ENCODE measurements at places on chromosomes 2 and 18.

DNA sequence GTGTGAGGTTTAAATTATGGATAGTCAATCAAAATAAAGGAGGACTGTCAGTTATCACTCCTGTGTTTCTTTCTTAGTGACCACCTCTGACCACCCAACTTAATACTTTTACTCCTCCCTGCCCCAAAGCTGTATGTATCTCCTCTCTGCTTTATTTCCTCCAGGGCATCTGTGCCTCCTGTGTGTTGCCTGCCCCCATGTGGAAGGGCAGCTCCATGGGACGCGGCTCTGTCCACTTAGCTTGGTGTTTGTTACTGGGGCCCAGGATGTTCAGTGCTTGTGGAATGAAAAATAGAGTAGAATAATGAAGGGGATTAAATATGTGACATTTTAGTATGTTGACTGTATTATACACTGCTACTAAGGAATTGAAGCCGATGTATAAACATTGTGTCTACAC lies 9.8 kb downstream of the ACP1 start:
- H3K4me1 ChIP-seq, result peaks cover 23% of the 10 kb centered on the region
- no peak for DNase-seq
- peaks cover 64% of the 10 kb centered on the region for H3K36me3 ChIP-seq
- H3K27ac ChIP-seq, result no peak overlapping the region

DNA sequence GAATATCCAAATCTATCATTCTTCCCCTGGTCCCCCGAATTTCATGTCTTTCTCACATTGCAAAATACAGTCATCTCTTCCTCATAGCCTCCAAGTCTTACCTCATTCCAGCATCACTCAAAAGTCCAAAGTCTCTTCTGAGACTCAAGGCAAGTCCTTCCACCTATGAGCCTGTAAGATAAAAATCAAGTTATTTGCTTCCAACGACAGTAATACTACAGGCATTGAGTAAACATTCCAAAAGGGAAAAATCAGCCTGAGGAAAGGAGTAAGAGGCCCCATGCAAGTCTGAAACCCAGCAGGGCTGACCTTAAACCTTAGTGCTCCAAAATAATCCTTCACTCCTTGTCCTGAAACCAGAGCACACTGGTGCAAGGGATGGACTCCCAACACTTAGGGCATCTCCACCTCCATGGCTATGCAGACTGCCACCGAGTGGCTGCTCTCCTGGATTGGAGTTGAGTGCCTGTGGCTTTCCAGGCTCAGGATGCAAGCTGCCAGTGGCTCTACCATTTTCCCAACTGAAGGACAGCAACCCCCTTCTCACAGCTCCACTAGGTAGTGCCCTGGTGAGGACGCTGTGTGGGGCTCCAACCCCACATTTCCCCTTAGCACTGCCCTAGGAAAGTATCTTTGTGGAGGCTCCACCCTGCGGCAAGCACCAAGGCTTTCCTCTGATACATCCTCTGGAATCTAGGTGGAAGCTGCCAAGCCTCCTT lies 16.3 kb downstream of the DTNA start:
- H3K36me3 ChIP-seq, result no peaks in the 10 kb centered on the region
- peaks cover 2% of the 10 kb centered on the region for H3K27me3 ChIP-seq
- H3K4me3 ChIP-seq, result no peak overlapping the region
- no peaks in the 10 kb centered on the region for H3K4me1 ChIP-seq
- DNase-seq, result no peak

GRCh38 chr2:23536326-23536725 lies 151.3 kb downstream of the KLHL29 start:
- H3K4me3 ChIP-seq, result no peak overlapping the region
- peaks cover 29% of the 10 kb centered on the region for H3K4me1 ChIP-seq
- no peak for DNase-seq
- H3K27ac ChIP-seq, result no peak overlapping the region
- no peaks in the 10 kb centered on the region for H3K27me3 ChIP-seq

GRCh38 chr2:211367711-211368110 lies 811.3 kb downstream of the CPS1 start:
- DNase-seq, result no peak
- no peak overlapping the region for H3K27ac ChIP-seq
- no peaks in the 10 kb centered on the region for H3K27me3 ChIP-seq
- H3K4me1 ChIP-seq, result no peaks in the 10 kb centered on the region

DNA sequence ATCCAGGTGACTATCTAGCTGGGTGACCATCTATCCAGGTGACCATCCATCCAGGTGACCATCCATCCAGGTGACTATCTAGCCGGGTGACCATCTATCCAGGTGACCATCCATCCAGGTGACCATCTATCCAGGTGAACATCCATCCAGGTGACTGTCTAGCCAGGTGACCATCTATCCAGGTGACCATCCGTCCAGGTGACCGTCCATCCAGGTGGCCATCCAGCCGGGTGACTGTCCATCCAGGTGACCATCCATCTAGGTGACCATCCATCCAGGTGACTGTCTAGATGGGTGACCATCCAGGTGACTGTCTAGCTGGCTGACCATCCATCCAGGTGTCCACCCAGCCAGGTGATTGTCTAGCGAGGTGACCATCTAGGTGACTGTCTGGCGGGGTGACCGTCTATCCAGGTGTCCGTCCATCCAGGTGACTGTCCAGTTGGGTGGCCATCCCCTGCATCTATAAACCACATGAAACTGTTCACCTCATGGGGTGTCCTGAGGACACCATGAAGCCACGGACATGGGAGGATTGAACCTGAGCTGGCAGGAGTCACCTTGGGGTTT lies 305.3 kb downstream of the NDUFA10 start:
- no peaks in the 10 kb centered on the region for H3K27me3 ChIP-seq
- DNase-seq, result no peak
- H3K36me3 ChIP-seq, result no peaks in the 10 kb centered on the region
- no peak overlapping the region for H3K27ac ChIP-seq
- no peak overlapping the region for H3K4me3 ChIP-seq
- no peaks in the 10 kb centered on the region for H3K4me1 ChIP-seq

DNA sequence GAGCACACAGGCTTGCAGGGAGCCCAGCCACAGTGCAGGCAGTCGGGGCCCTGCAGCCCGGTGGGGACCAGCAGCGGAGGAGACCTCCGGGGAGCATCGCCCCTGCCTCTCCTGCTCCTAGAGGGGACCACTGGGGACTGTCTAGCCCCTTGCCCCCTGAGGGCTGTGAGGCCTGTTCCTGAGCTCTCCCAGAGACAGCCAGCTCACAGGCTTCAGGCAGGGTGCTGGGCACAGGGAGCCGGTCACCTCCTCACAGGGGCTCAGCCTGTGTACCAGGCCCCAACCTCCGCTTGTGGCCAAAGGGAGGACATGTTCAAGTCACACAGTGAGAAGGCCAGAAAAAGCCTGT lies 3.5 kb upstream of the NMUR1 start:
- no peak overlapping the region for H3K27ac ChIP-seq
- H3K4me1 ChIP-seq, result peaks cover 8% of the 10 kb centered on the region
- no peaks in the 10 kb centered on the region for H3K36me3 ChIP-seq
- peaks cover 21% of the 10 kb centered on the region for H3K27me3 ChIP-seq

GRCh38 chr18:14971461-14972185 lies 223.7 kb downstream of the ANKRD30B start:
- no peak overlapping the region for H3K4me3 ChIP-seq
- no peak for DNase-seq
- H3K27ac ChIP-seq, result no peak overlapping the region

- no peak for DNase-seq
- H3K4me1 ChIP-seq, result peaks cover 19% of the 10 kb centered on the region
- peaks cover 44% of the 10 kb centered on the region for H3K36me3 ChIP-seq
- H3K4me3 ChIP-seq, result no peak overlapping the region
- H3K27me3 ChIP-seq, result no peaks in the 10 kb centered on the region
- H3K27ac ChIP-seq, result no peak overlapping the region
Measured at GRCh38 chr2:46952171-46952570, 36.6 kb upstream of the MCFD2 start.

- H3K36me3 ChIP-seq, result peaks cover 44% of the 10 kb centered on the region
- H3K27me3 ChIP-seq, result no peaks in the 10 kb centered on the region
- H3K4me3 ChIP-seq, result no peak overlapping the region
- peaks cover 3% of the 10 kb centered on the region for H3K4me1 ChIP-seq
Measured at GRCh38 chr2:63888490-63889402, 47.0 kb downstream of the UGP2 start.

DNA sequence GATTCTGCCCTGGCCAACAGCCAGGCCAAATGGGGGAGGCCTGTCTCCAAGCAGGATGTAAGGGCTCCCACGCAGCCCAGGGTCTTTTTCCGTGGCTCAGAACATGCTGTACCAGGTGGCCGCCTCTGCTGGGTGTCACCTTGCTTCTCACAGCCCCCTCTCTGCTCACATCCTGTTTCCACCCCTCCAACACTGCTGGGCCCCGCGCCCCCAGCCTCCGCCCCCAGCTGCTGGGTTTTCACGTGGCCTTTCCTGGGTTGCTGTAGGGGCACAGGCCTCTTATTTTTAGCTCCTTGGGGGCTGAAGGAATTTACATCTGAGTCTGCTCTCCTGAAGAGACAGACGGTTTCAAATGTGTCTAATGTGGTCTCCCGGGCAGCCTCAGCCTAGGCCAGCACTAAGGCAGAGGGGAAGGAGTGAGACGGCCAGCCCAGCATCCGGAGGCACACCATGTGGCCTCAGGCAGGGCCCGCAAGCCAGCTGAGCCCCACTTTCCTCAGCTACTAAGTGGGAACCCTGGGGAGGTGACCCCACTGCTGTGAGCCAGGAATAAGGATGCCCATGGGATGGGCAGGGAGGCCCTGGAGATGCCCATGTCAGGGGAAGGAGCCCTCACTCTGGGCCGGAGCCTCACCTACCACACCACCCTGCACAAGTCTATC lies 18.7 kb upstream of the DUSP2 start:
- H3K36me3 ChIP-seq, result peaks cover 11% of the 10 kb centered on the region
- peaks cover 86% of the 10 kb centered on the region for H3K4me1 ChIP-seq
- peak; percentile 91 for DNase-seq
- H3K27me3 ChIP-seq, result peaks cover 2% of the 10 kb centered on the region
- peak overlapping the region; percentile 99 for H3K27ac ChIP-seq
- peak overlapping the region; percentile 82 for H3K4me3 ChIP-seq

DNA sequence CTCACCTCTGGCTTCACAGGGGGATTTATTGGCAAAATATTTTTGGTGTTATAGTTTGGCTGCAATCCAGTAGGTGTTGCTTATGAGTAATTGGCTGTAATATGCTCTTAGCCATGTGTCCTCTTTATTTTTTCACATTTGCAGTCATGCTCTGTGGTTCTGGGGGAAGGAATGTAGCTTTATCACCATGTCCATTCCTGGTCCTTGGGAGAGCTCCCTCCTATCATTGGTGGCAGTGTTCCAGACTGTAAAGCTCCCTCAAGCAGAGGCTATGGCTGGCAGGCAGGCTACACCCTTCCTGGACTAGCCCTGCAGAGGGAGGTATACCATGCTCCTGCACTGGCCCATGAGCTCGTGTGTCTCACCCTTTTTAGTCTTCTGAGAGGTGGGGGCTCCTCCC lies 120.0 kb upstream of the FSIP2 start:
- H3K4me1 ChIP-seq, result no peaks in the 10 kb centered on the region
- no peak for DNase-seq
- H3K27ac ChIP-seq, result no peak overlapping the region
- H3K27me3 ChIP-seq, result no peaks in the 10 kb centered on the region

Measured in activated naive CD8-positive, alpha-beta T cell treated with anti-CD3 and anti-CD28 coated beads, Interleukin-2, amount 50 U/mL, for 24 hours (primary cell).